Activated gamma-delta T cell treated with anti-CD3 and anti-CD28 coated beads, Interleukin-2, amount 50 U/mL, for 16 hours (primary cell): ENCODE measurements at places on chromosomes 3 and 15.

- DNase-seq, result no peak
These were observed 95.1 kb upstream of the PDZRN3 start for GRCh38 chr3:73719861-73720260.

GRCh38 chr15:101664303-101664913 lies 12.2 kb upstream of the TM2D3 start:
- no peak for DNase-seq

DNA sequence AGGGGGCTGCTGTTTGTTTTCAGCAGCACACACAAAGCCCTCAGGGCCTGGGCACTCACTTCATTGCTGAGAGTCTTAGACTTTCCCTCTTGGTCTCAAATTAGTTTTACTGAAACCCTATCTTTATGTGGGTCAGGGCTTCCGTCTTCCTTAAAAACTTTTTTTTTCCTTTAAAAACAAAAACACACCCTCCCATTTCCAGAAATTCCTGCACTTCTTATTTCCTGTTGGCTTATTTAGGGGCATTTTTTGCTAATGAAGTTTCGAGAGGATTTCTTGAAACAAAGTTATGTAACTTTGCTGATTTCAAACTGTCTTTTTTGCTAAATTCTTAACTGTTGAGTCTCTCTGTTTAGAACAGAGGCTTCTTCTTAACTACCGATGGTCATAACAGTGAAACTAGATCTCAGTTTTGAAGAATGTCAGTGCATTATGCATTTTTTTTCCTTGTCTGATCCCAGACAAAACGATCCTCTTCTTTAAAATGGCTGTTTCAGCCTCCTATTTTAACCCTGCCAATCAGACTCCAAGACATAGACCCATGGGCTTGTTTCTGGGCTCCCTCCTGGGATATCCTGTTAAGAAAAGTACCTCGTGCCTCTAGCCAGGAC lies 23.3 kb downstream of the ANAPC13 start:
- no peak for DNase-seq

DNA sequence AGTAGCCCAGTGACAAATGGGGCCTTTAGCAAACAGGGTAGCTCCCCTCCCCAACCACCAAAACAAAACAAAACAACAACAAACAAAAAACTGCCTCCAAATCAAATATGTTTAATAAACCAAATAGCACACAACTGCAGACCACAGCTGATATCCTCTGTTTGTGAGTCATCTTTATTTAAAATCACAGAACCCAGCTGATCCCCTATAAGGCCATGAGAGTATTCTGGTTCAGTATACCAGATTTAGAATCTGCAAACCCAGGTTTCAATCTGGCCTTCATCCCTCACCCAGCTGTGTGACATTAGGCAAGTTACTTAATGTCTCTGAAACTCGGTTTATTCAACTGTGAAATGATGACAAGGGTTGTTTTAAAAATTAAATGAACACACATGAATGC lies 124.5 kb downstream of the SUCLG2 start:
- no peak for DNase-seq

GRCh38 chr3:52530918-52531826 lies 2.5 kb downstream of the NT5DC2 start:
- no peak for DNase-seq

- DNase-seq, result no peak
These were observed 22.2 kb downstream of the LSM3 start for GRCh38 chr3:14200841-14201240.

GRCh38 chr15:36753173-36753572 lies 173.7 kb downstream of the CDIN1 start:
- DNase-seq, result no peak

GRCh38 chr3:150744919-150745211 lies 18.1 kb downstream of the SIAH2 start:
- DNase-seq, result no peak

DNA sequence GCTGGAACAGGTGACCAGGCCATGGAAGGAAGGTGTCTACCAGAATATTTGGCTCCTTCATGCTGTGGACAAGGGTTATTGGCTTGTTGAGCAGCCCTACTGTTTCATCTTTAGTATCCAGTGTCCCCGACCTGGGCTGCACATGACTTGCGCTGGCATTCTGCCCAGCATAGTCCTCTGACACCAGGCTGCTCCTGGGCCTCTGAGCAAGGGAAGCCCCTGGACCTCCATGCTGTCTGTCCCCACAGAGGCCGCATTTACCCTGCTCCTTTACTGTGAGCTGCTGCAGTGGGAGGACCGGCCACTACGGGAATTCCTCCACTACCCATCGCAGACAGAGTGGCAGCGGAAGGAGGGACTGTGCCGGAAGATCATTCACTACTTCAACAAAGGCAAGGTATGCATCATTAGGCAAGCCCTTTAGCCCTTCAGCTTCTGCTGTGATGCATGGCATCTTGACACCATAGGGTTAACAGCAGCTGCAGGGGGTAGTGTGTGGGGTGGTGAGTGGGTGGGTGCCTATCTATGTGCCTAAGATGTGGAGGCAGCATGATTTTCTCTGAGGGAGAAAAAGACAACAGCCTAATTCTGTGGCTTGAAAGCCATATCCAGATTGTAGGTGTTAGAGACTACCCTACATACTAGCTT lies 44.0 kb upstream of the MANF start:
- no peak for DNase-seq

- no peak for DNase-seq
These were observed 197.7 kb downstream of the FNDC3B start for GRCh38 chr3:172236771-172237742.
